K562 (cell line): ENCODE measurements at places on chromosomes 7 and 10. TPM values are rescaled to one million over a fixed set of nuclear protein-coding genes. Genes with fewer than 3 reads are reported as not detected.

The ASB10 gene
- not detected in 2 replicates for total RNA-seq

DNA sequence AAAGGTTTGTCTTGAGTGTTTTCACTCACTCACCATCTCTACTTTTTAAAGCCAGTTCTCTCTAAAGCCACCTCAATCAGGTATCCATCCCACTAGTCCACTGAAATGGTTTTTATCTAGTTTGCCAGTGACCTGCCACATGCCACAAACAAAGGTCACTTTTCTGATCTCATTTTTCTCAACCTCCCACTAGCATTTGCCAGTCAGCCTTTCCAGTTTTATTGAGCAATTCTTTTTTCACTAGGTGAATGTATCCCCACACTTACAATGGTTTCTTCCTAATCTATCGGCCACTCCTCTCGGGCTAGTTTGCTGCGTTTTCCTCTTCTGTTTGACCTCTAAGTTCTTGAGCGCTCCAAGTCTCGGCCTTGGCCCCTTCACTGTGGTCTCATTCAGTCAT, 44.9 kb upstream of the ARL4A start:
- DNase-seq, result no peak

DNA sequence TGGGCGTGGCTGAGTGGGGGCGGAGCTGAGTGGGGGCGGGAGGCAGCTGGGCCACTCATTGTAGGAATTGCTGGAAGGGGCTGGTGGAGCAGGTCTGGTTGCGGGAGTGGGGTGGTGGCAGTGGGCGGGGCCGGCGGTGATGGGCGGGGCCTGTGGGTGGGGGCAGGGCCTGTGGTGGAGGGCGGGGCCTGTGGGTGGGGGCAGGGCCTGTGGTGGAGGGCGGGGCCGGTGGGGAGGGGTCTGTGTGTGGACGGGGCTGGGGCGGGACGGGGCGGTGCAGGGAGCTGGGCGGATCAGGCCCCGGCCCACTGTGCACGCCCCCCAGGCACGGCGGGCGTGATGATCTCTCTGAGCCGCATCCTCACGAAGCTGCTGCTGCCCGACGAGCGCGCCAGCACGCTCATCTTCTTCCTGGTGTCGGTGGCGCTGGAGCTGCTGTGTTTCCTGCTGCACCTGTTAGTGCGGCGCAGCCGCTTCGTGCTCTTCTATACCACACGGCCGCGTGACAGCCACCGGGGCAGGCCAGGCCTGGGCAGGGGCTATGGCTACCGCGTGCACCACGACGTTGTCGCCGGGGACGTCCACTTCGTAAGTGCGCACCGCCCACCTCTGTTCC, 14.0 kb downstream of the SLC29A4 start:
- DNase-seq, result peak; percentile 95

The HOXA7 gene
- not detected in 2 replicates for total RNA-seq

DNA sequence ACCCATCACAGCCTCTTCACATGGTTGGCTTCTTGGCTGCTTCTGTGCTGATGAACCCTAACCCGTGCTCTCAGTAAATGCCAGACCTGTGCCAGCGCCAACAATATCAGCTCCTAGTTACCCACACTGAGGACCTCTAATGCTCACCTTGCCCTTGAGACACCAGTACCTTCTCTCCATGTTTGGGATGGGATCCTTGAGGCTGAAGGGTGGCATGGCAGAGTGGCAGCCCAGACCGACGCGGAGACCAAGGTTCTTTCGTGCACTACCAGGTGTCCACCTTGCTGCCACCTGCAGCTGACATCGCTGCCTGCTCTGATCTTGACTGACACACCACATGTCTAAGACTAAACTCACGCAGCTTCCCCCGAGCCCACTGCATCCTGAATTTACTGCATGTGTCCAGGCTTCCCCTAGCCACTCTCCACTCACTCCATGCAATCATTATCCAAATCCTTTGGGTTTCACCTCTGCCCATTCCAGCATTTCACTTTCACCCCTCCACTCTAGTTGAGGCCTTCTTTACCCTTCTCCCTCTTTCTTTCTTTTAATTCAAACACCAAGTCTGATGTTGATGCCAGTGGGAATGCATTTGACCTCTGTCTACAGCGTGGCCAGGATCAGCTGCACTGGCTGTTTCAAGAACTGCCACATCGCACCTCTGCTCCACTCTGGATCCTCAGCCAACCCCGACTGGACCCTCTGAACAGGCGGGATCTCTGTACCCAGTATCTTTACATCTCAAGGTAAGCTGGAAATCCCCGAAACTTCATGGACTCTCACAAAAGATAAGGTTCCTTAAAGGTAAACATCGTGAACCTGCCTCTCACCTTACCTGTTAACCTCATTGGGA, 294.9 kb downstream of the GLRX3 start:
- DNase-seq, result no peak

The CAV1 gene
- total RNA-seq, result 1.0 and 1.5 TPM in 2 replicates

- DNase-seq, result no peak
These were observed 45.9 kb downstream of the MTURN start for GRCh38 chr7:30180718-30181117.

The CLIP2 gene
- 4.3 and 5.4 TPM in 2 replicates for total RNA-seq

The ANKRD61 gene
- not detected in 2 replicates for total RNA-seq

- no peak for DNase-seq
These were observed 297.2 kb downstream of the C7orf25 start for GRCh38 chr7:42614636-42615035.

- no peak for DNase-seq
These were observed 91.5 kb downstream of the RBM20 start for GRCh38 chr10:110735620-110736027.

The LRGUK gene
- total RNA-seq, result 0.13 TPM in 2 replicates

DNA sequence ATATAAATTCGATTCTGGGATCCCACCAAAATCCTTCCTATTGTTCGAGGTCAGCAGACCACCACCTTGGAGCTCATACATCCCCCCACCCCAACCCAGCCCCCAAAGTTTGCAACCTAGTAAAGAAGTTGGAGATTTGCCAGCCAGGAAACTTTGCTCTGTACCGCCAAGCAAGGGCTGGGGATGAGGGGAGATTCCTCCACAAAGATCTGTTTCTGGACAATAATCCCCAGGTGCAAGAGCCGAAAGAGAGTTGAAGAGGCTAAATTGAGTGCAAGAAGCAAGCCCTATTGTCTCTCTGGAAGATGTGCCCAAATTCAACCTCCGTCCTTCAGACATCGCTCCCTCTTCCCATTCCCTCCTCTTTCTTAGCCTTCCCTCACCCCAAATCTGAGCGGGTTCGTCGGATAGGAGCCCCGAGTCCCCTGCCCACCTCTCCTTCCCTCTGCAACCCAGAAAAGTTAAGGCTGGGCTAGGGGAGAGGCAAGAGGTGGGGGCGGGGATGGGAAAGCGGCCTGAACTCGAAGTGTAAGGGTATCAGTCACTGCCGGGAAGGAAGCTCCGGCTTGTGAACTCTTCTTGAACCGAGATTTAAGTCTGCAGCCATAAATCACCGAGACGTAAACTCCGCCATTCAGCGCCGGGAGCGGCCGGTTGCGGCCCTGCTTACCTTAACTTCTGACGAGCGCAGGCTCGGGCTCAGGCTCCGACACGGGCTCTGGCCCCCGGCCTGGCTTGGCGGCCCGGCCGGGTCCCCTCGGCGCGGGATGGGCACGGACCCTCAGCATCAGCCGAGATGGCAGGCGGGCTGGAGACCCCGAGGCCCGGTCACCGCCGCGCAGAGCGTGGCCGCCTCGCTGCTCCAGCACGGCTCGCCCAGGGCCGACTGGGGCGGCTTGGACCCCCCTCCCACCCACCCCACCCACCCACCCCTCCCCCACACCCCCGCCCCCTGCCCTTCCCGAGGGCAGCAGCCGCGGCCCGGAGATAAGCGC, 10.8 kb upstream of the HOXA2 start:
- DNase-seq, result peak; percentile 59

DNA sequence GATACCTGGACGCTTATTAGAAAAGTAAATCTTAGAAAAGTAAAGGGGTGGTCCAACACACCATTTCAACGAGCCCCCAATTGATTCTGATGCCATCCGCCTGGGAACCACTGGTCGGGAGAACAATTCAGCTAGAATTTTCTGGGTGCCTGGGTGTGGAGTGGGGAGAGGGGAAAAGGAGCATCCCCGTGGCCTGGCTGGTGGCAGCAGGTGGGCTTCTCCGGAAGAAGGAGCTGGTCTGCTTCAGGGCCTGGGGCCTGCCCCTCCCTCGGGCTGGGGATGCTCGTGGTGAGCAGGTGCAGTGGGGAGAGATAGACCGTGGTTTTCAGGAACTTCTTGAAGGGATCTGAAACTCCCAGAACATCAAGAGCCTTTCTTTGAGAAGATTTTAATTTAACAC, 39.9 kb upstream of the DUSP5 start:
- no peak for DNase-seq

DNA sequence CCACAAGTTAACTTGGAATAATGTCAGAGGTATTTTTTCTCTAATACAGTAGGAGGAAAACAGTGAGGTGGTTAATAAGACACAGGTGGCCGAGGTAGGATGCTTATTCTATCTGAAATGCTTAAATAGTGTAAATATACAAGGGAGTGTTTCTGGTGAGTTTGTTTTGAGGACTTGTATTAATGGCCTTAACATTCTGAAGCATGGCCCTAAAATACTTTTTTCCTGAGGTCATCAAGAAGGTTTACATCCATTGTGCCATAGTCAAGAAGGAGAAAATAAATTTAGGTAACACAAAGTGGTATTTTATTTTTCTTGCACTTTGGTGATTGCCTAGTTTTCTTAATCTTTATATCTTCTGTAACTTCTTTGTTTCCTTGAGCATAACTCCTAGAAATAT, 18.8 kb downstream of the GNAI1 start:
- no peak for DNase-seq
